ENCODE measurements at places on chromosomes 12 and 14.
A peak's percentile ranks its signal among the peaks of the same experiment; 100 is the strongest.

DNA sequence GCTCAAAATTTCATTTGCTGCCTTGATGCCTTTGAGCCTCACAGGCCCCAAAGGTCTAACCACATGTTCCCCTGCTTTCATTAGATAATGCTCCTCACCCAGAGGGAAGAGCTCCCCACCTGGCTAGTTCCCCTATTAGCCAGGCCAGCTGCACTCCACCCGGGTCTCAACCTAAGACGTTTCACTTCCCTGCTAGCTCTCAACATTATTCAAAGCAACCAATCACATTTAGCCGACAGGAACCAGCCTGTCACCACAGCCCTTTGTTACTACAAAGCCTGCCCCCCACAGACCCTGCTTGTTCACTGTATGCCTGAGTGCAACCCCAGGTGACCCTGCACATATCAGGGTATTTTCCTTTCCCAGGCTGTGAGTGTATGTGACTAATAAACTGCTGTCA, 78.6 kb downstream of the SLC15A5 start:
- DNase-seq: peak; percentile 80

- peak; percentile 86 for DNase-seq
Measured at GRCh38 chr12:118377884-118378470, 1.6 kb downstream of the SUDS3 start.

DNA sequence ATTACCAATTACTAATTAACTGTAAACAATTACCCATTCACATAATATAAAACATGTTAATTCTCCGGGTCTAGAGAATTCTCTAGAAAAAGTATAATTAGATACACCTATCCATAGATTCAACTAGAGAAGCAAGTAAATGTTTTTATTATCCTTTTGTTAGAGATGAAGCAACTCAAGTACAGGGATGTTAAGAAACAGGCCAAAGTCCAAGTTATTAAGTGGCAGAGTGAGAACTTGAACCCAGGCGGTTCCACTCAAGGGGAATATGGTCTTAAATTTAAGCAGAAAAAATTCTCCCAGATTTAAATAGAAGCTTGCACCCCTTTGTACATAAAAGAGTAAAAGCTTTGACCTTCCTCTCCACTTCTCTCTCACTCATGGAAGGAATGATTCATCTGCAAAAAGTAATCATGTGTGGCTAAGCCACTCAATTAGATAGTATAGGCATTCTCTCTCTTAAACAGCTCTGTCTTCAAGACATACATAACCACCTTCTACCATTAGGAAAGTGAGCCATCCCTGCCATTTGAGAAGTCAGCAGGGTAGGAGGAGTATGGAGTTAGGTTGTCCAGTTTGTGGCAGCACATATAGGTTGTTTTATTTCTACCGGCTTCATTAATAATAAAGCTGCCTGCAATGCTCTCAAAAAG, 34.1 kb downstream of the ERGIC2 start:
- DNase-seq: no peak

- DNase-seq: no peak
Measured at GRCh38 chr12:74725154-74725553, 187.5 kb downstream of the ATXN7L3B start.

GRCh38 chr12:100794441-100795173, at the start of gene ANO4:
ANO4 (plus strand) TSS chr12:100794776; CDS start chr12:100901786, 107,010 bp downstream.
- DNase-seq: no peak

DNA sequence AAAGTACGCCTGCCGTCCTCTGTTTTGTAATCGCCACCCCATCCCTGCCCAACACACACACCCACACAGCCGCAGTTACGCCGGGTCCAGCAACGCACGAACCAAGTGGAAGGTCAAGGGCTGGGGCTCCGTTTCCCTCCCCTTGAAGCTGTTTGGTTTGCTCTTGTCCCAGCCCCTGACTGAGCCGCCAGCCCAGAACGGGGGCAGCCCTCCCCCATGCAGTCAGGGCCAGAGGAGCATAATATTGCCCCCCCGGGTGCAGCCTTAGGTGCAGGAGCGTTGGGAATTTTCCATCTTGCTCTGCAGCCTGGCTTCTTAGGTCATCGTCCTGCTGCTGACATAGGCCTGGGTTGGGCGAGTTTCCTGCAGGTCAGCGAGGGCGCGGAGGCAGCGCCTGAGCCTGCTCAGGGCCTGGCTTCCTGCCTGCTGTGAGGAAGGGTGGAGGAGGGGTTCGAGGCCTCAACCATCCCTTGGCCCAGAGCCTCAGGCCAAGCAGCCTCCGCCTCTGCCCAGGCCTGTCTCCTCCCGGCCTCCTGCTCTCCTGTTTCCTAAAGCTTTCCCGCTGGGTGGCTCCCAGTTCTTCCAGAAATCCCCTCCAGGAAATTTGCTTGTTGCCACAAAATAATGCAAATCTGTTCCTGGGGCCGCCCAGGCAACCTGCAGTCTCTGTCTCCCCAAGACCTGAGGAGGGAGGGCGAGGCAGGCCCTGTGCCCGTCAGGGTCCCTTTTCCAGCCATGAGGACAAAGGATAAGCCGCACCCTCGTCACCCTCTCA, 44.5 kb downstream of the PSMA6 start:
- no peak for DNase-seq

DNA sequence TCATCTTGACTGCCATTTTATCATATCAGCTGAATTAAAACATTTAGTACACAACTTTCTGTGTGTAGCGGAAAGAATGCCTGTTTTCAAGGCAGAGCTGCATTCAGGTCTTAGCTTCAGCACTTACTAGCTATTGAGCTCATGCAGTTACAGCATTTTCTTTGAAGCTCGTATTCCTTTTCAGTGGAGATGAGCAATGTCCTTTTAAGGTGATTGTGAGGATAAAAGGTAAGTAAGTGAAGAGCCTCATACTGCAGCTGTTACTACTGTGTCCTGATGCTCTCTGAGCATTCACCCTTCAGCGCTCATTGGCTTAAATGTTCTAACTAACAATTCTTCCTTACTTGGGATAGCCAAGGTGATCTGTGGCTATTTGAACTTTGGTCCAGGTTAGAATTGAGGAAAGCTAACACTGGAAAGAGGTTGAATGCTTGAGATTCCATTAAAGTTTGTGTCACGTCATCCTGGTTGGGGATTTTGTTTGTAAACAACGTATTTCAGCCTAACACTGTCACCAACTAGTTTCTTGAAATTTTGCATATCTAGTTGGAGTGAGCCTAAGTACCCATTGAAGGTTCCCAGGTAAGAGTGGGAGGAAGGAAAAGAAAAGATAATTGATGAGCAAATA, 71.4 kb downstream of the PAPOLA start:
- DNase-seq: no peak

GRCh38 chr14:74211945-74212580, 27.2 kb upstream of the VSX2 start:
- DNase-seq: no peak

GRCh38 chr12:89464974-89465592, 59.5 kb downstream of the GALNT4 start:
- no peak for DNase-seq

GRCh38 chr12:133227281-133227852, 8.3 kb downstream of the ANHX start:
- no peak for DNase-seq

GRCh38 chr12:79659961-79660431, 30.8 kb downstream of the PAWR start:
- no peak for DNase-seq

DNA sequence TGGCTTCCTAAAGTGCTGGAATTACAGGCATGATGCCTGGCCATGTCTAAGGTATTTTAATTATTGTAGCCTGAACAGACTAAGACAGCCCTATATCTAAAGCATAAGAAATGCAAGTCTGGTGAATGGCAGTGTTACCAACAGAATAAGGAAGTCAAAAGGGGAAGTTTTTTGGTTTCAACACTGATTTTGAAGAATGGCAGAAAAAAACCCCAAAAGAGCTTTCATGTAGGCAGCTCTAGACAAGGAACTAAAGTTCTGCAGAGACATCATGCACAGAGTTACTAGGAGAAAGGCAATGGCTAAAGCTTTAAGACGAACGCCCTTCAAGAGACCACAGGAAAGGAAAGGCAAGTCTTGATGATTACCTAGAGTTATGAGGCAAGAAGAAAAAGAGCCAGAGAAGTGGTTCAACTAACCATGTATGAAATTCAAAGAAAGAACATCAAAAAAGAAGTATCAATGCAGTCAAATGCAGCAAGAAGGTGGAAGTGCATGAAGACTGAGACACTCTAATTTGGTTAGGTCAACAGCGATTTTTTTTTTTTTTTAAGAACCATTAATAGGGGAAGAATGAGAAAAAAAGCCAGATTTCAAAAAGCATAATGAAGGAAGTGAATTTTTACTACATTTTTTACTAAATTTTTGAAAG, 50.8 kb downstream of the RPS6KA5 start:
- DNase-seq: peak; percentile 97

DNA sequence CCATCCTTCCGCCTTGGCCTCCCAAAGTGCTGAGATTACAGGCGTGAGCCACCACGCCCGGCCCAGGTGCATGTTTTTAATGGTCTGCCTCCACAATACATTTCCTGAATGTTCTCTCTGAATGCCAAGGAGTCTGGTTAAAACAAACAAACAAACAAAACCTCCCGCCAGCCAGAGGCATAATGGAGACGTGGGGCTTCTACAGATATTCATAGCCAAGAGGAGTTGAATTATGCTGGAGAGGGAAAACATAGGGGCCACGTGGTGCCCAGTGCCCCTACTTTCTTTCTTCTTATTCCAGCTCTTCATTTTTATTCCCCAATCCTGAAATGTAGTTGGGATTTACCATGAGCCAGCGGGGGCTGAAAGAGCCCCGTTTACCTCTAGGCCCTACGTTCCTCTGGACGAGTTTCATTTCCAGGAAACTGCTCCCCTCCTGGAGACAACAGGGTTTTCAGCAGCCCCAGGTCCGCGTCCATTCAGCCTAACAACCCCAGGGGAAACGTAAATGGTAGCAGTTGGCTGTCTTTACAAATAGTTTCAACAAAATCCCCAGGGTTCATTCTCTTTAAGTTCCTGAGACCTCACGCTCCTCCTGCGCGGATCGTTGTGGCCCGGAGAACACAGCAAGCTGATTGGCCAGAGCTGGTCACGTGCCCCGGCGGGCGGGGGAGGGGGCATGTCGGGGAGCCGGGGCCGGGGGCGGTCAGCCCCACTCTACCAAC, 108.5 kb upstream of the ESRRB start:
- DNase-seq: no peak

DNA sequence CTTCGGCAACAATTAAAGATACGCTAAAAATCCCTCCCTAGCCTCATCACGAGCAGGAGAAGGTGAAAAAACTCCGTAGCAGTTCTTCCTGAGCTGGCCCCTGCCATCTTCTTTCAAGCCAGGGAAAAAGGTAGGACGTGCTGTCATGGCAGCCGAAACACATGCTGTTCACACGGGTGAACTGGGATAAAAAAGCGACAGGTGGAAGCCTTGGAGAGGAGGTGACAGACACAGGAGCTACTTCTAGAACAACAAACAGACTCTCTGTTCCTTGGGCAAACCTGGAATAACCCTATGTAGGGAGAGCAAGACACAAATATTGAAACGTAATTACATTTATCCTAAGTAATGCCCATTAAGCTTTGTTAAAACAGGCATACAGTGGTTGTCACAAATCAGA, 81.3 kb downstream of the KCNK10 start:
- no peak for DNase-seq

GRCh38 chr12:50201987-50202521, 34.9 kb upstream of the CERS5 start:
- DNase-seq: no peak

GRCh38 chr12:62983594-62983993, 48.6 kb upstream of the PPM1H start:
- DNase-seq: peak; percentile 59

DNA sequence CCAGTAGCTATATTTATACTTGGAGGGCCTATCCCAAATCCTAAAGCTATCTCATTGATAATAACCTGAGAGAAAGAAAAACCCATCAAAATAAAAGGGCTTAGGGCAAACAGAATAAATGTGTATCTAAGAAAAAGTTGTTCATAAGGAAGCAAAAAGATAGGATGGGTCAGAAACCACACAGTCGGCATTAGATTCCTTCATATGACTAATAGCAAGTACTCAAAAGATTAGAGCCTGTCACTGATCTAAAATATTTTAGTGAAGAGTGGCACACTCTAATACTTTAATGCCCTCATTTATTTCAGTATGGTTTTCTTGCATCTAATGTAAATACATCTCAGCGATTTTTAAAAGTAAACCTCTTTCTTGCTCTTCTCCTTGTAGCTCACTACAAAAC, 17.1 kb upstream of the NAV3 start:
- DNase-seq: no peak

GRCh38 chr14:95508377-95508776, 8.1 kb downstream of the SYNE3 start:
- DNase-seq: no peak

DNA sequence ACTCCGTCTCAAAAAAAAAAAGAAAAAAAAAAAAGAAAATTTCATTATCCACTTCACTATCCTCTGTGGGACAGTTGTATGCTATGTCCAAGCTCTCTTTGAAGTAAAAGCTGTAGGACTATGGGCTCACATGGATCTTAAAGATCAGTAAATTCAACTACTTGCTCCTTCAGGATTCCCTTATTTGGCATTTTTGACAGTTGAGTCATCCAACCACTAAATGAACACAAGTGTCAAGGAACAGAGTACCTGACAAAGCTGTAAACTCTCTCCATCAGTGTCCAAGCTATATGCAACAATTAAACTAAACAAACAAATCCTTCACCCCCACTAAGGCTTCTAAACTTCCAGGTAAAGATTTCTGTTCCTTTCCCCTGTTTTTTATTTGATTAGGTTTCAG, 177.0 kb downstream of the CEP128 start:
- no peak for DNase-seq

DNA sequence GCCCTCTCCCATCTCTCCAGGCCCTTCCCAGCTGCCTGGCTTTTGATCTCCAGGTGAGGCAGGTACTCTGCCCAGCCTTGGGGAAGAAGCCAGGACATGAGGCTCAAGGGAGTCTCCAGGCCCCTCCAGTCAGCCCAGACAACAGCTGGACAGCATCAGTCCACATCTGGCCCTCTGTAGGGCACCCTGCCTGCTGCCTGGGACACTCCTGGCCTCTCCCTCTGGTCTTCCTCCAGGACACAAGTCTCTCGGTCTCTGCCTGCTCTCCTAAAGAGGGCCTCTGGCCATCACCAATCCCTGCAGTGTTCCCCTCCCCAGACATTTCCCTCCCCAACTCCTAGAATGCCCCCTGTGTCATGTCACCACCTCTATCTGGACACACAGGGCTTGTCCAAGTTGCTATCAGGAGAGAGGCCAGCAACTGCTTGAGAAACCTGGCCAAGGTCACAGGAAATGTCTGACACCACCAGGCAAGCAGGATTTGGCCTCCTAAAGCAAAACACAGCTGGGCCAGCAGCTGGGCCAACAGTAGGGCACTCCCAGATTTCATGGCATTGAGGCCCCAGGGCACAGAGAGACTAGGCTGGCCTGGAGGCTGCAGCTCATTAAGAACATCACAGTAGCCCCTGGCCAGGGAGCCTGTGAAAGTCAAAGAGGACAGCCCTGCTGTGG, 29.0 kb downstream of the LTBP2 start:
- no peak for DNase-seq
